ENCODE measurements at places on chromosomes 11 and 22. TPM values are rescaled to one million over a fixed set of nuclear protein-coding genes. Genes with fewer than 3 reads are reported as not detected.

Gene LMO2
- not detected for total RNA-seq

DNA sequence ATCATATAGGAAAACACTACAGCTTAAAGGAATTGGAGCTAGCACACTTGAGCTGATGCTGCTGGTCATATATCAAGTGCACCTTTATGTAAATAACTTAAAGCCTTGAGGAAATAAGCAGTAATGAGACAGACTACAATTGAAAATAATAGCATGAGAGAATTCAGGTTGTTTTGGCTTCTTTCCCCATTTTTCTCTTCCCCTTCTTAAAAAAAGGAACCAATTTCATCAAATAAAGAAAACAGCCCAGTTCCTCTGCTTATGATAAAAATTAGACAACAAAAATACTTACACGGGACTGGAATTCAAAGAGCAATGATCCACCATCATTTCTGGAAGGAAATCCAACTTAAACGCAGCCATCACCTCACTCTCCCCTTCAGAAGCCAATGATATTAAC lies 50.2 kb upstream of the RAPSN start:
- H3K4me3 ChIP-seq, result no peak overlapping the region
- H3K4me1 ChIP-seq, result peaks cover 30% of the 10 kb centered on the region
- no peaks in the 10 kb centered on the region for H3K27me3 ChIP-seq
- H3K36me3 ChIP-seq, result peaks cover 39% of the 10 kb centered on the region

GRCh38 chr11:95835351-95835750 lies 45.1 kb downstream of the CEP57 start:
- no peaks in the 10 kb centered on the region for H3K27me3 ChIP-seq
- H3K36me3 ChIP-seq, result peaks cover 73% of the 10 kb centered on the region
- H3K4me3 ChIP-seq, result no peak overlapping the region
- no peak for DNase-seq
- H3K4me1 ChIP-seq, result no peaks in the 10 kb centered on the region

GRCh38 chr11:19323502-19323901 lies 82.8 kb upstream of the E2F8 start:
- H3K27me3 ChIP-seq, result peaks cover 22% of the 10 kb centered on the region
- no peak for DNase-seq
- H3K36me3 ChIP-seq, result no peaks in the 10 kb centered on the region

Gene CCDC88B
- total RNA-seq, result 128 TPM

Gene DMC1
- 10.8 TPM for total RNA-seq

DNA sequence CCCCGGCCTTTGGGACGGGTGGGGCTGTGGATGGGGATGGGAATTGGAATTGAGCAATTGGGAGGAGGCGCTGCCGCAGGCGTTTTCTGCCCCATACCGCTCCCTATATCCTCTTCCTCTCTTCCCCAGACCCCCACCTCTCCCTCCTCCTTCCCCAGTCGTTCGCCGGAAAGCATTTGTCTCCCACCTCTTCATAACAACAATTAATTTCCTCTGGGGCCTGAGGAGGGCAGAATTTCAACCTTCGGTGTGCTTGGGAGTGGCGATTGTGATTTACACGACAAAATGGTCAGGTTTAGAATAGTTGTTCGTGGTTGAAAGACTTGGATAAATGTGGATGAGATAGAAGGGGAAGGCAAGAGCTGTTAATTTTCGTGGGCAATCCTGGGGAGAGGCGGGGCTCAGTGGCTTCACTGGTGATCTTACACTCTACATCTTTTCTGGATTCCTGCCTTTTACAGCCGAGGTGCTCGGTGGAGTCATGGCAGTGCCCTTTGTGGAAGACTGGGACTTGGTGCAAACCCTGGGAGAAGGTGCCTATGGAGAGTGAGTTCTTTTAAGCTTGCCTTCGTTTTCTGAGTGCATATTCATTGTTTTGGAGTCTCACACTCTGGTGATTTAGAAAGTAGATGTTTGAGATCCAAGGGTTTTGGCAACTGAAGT lies 1.5 kb downstream of the CHEK1 start:
- H3K4me3 ChIP-seq, result peak overlapping the region; percentile 91
- DNase-seq, result peak; percentile 23
- H3K36me3 ChIP-seq, result peaks cover 61% of the 10 kb centered on the region
- H3K4me1 ChIP-seq, result peaks cover 32% of the 10 kb centered on the region
- H3K27ac ChIP-seq, result peak overlapping the region; percentile 93

DNA sequence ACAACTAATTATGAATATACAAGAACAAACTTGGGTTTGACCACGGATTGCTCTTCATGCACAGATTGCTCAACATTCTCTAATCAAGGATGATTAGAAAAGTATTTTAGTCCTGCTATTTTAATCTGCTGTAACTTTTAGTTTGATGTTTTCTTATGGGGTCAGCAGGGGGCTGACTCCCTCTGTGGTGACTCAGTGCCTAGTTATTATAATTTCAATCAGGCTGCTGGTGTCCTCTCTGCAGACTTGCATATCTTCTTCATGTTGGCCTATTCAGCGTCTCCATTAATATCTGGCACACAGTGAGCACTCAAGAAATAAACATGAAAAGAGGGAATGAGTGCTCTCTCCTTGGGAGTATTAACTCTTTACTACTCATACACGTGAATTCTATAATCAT lies 223.8 kb upstream of the DDI1 start:
- H3K4me1 ChIP-seq, result no peaks in the 10 kb centered on the region
- no peak overlapping the region for H3K4me3 ChIP-seq
- H3K27me3 ChIP-seq, result no peaks in the 10 kb centered on the region
- no peak overlapping the region for H3K27ac ChIP-seq
- H3K36me3 ChIP-seq, result no peaks in the 10 kb centered on the region
- DNase-seq, result no peak

DNA sequence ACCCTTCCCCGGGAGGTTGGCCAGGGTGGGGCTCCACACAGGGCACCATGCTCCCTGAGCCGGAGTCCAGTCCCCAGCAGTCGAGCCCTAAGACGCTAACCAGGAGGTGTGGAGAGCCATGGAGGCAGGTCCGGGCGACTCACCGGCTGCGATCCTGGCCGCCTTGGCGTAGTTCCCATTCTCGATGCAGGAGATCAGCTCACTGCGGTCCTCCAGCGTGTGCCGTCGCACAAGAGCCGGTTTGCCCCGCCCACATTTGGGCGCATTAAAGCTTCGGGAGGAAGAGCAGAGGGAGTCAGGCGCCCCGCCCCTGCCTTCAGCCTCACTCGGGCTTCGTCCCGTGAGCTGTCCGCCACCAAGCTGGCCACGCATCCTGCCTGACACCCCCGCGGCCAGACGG lies 50.8 kb downstream of the BRD1 start:
- no peak overlapping the region for H3K4me3 ChIP-seq
- DNase-seq, result no peak
- no peak overlapping the region for H3K27ac ChIP-seq
- H3K27me3 ChIP-seq, result no peaks in the 10 kb centered on the region
- peaks cover 42% of the 10 kb centered on the region for H3K36me3 ChIP-seq

GRCh38 chr22:38781033-38781432 lies 12.9 kb downstream of the DNAL4 start:
- H3K27ac ChIP-seq, result no peak overlapping the region
- H3K4me3 ChIP-seq, result no peak overlapping the region
- no peaks in the 10 kb centered on the region for H3K36me3 ChIP-seq

- no peaks in the 10 kb centered on the region for H3K27me3 ChIP-seq
- no peak overlapping the region for H3K4me3 ChIP-seq
- no peak overlapping the region for H3K27ac ChIP-seq
- no peaks in the 10 kb centered on the region for H3K4me1 ChIP-seq
- DNase-seq, result no peak
- H3K36me3 ChIP-seq, result no peaks in the 10 kb centered on the region
These were observed 173.0 kb upstream of the CADM1 start for GRCh38 chr11:115677190-115677589.

- no peak for DNase-seq
- no peaks in the 10 kb centered on the region for H3K27me3 ChIP-seq
- H3K27ac ChIP-seq, result no peak overlapping the region
- no peaks in the 10 kb centered on the region for H3K36me3 ChIP-seq
- no peak overlapping the region for H3K4me3 ChIP-seq
These were observed 98.1 kb downstream of the TENM4 start for GRCh38 chr11:79342686-79343085.

DNA sequence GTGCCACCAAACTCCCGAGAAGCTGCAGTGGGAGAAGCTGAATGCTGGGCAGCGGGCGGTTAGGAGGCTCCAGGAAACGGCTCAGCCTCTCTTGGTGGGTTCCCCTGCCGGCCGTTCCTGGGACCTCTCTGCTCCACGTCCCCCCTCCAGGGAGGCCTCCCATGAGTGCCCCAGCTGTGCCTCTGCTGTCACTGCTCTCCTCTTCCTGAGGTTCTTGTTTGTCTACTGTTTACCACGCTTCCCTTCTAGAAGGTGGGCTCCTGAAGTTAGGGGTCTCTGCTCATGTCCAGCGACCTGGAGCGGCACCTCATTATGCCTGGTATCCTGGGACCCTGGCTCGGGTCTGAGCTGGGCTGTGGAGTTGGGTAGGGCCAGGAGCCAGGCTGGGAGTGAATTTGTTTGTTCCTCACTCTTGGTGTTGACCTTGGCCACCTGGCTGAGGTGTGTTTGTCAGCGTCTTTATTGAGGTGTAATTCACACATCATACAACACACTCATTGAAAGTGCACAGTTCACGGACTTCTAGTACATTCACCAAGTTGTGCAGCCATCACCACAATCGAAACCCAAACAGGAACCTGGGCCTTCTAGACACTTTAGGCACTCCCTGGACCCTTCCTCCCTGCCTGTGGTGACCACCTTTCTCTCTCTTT lies 37.8 kb upstream of the GRAMD4 start:
- no peak overlapping the region for H3K27ac ChIP-seq
- no peak for DNase-seq
- H3K27me3 ChIP-seq, result no peaks in the 10 kb centered on the region
- H3K4me3 ChIP-seq, result no peak overlapping the region

- H3K36me3 ChIP-seq, result no peaks in the 10 kb centered on the region
- peaks cover 7% of the 10 kb centered on the region for H3K4me1 ChIP-seq
- peak overlapping the region; percentile 24 for H3K4me3 ChIP-seq
- no peak for DNase-seq
These were observed 208.6 kb downstream of the DBX1 start for GRCh38 chr11:19951558-19952115.

Gene SCGB1A1
- not detected for total RNA-seq

GRCh38 chr11:70742553-70743291 lies 344.4 kb downstream of the CTTN start:
- no peak for DNase-seq
- no peak overlapping the region for H3K27ac ChIP-seq
- no peaks in the 10 kb centered on the region for H3K4me1 ChIP-seq
- no peaks in the 10 kb centered on the region for H3K36me3 ChIP-seq

DNA sequence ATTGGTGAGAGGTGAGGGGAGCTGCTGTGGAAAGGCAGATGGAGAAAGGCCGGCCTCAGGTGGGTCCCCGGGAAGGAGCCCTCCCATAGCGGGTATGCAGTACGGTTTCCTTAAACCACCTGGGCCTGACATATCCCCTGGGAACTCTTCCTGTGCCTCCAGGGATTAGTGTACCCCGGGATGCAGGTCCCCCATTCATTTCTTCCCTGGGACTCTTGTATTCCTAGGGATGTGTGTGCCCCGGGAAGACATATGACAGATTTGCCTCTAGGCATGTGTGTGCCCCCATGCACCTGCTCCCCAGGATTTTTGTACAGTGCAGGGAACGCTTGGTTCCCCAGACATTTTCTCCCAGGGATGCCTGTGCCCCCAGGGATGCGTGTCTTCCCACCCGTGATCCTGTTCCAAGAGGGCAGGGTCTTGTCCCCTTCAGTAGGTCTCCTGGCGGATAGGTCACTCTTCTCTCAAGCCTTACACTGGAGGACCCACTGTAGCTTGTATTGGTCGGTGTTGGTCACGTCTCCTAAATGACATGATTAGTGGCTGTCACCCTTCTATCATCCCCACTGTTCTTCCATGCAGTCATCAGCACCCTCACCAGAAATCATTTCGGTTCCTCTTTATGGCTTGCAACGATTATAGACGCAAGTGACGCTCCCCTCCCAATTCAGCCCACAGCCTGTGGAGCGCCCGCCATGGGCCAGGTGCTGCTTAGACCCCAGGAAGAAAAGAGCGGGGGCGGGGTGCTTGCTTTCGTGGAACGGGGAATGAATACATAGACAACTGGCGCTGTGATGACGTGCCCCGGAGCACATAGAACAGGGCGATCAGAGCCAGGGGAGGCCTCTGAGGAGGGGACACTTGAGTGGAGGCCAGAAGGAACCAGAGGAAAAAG lies 1.3 kb downstream of the PARVB start:
- H3K4me3 ChIP-seq, result peak overlapping the region; percentile 89
- H3K36me3 ChIP-seq, result peaks cover 28% of the 10 kb centered on the region

- peaks cover 16% of the 10 kb centered on the region for H3K4me1 ChIP-seq
- H3K27me3 ChIP-seq, result no peaks in the 10 kb centered on the region
- no peak overlapping the region for H3K4me3 ChIP-seq
- H3K36me3 ChIP-seq, result peaks cover 38% of the 10 kb centered on the region
These were observed 45.6 kb upstream of the RRM1 start for GRCh38 chr11:4049006-4049405.

Gene SLC5A1
- not detected for total RNA-seq

- H3K4me3 ChIP-seq, result no peak overlapping the region
- H3K36me3 ChIP-seq, result no peaks in the 10 kb centered on the region
- H3K27me3 ChIP-seq, result peaks cover 55% of the 10 kb centered on the region
- H3K4me1 ChIP-seq, result no peaks in the 10 kb centered on the region
These were observed 25.4 kb downstream of the CCKBR start for GRCh38 chr11:6285019-6285418.

DNA sequence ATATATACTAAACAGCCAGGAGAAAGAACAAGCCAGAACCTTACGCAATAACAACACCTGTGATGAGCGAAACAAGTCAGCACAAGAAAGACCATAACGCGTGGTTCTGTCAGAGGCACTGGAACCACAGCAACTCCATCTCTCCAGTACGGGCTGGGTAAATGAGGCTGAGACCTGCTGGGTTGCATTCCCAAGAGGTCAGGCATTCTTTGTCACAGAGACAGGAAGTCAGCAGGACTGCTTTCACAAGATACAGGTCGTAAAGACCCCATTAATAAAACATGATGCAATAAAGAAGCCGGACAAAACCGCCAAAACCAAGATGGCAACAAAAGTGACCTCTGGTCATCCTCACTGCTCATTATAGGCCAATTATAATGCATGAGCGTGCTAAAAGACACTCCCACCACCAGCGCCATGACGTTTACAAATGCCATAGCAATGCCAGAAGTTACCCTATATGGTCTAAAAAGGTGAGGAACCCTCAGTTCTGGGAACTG lies 21.7 kb downstream of the TPST2 start:
- no peak for DNase-seq
- no peak overlapping the region for H3K4me3 ChIP-seq
- H3K36me3 ChIP-seq, result peaks cover 3% of the 10 kb centered on the region

DNA sequence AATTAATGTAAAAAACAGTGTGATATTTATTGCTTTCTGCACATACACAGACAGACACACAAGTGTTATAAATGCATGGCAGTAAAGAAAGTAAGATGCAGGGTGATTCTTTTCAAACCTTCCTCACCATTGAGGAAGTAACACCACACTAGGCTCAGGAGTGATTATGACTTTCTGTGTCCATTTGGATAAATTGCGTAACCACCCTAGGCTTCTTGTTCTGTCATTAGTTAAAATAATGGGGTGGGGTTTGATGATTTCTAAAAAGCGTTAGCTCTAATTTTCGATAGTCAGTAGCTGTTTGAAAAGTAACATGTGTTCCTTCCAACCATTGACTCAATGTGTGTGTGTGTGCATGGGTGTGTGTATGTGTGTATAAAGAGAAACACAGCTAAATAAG lies 1080.2 kb downstream of the NTM start:
- no peak overlapping the region for H3K4me3 ChIP-seq
- no peaks in the 10 kb centered on the region for H3K4me1 ChIP-seq
- no peak overlapping the region for H3K27ac ChIP-seq

GRCh38 chr11:121368364-121369240 lies 76.0 kb downstream of the SC5D start:
- DNase-seq, result no peak
- H3K27ac ChIP-seq, result no peak overlapping the region

Data from activated T-helper 2 cell treated with anti-CD3 and anti-CD28 coated beads, Interferon-gamma antibody, Interleukin-2, Interleukin-4, amounts not matched to agents 10 μg/mL and 5 μg/mL and 100 μg/mL, durations not matched to agents 14 hours and 24 hours and 36 hours (primary cell).